H1 (cell line): ENCODE measurements at places on chromosomes 3 and 15. TPM values are rescaled to one million over a fixed set of nuclear protein-coding genes. Genes with fewer than 3 reads are reported as not detected.

GRCh38 chr3:11080492-11080891 lies 73.8 kb upstream of the HRH1 start:
- H3K27me3 ChIP-seq: no peaks in the 10 kb centered on the region
- DNase-seq: no peak
- H3K4me3 ChIP-seq: no peak overlapping the region
- no peak overlapping the region for H3K27ac ChIP-seq
- H3K4me1 ChIP-seq: no peaks in the 10 kb centered on the region

- no peak overlapping the region for H3K4me3 ChIP-seq
- H3K36me3 ChIP-seq: no peaks in the 10 kb centered on the region
- H3K27ac ChIP-seq: no peak overlapping the region
- H3K27me3 ChIP-seq: no peaks in the 10 kb centered on the region
- H3K4me1 ChIP-seq: no peaks in the 10 kb centered on the region
Measured at GRCh38 chr15:100043068-100043641, 298.6 kb downstream of the ADAMTS17 start.

DNA sequence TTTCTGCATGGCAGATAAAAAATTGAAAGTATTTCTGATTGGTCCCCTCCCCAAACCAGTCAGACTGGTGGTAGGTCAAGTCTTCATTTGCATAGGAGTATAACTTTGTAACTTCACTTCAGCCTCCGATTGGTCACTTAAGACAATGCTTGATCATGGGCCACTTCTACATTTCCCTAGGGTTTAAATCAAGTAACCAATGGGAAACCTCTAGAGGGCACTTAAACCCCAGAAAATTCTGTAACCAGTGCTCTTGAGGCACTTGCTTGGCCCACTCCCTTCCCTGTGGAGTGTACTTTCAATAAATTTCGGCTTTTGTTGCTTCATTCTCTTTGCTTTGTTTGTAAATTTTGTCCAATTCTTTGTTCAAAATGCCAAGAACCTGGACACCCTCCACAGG lies 225.5 kb downstream of the ARPP21 start:
- DNase-seq: peak; percentile 2
- H3K27me3 ChIP-seq: no peaks in the 10 kb centered on the region
- no peak overlapping the region for H3K27ac ChIP-seq
- H3K36me3 ChIP-seq: no peaks in the 10 kb centered on the region
- no peaks in the 10 kb centered on the region for H3K4me1 ChIP-seq
- no peak overlapping the region for H3K4me3 ChIP-seq

AADACL2 gene
- not detected in 2 replicates for total RNA-seq

- DNase-seq: no peak
- no peak overlapping the region for H3K27ac ChIP-seq
- no peak overlapping the region for H3K4me3 ChIP-seq
- H3K36me3 ChIP-seq: no peaks in the 10 kb centered on the region
- H3K27me3 ChIP-seq: no peaks in the 10 kb centered on the region
Measured at GRCh38 chr3:24722087-24722486, 227.4 kb upstream of the THRB start.

CHL1 gene
- 0.33 and 0.99 TPM in 2 replicates for total RNA-seq
